Stimulated activated CD4-positive, alpha-beta T cell treated with anti-CD3 and anti-CD28 coated beads, Interleukin-15, amount 100 ng/mL, for 1 hour (primary cell): ENCODE measurements at places on chromosomes 5 and 9.

DNA sequence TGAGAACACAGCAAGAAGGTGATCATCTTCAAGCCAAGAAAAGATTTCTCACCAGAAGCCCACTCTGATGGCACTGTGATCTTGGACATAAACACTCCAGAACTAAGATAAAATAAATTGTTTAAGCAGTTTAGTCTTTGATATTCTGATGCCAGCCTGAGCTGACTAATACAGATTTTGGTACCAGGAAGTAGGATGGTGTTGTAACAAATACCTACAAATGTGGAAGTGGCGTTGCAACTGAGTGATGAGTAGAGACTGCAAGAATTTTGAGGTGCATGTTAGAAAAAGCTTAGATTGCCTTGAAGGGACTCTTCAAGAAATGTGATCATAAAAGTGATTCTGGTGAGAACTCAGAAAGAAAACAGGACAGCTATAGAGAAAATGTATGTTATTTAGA, 592.4 kb upstream of the DAB2 start:
- no peak for DNase-seq

- DNase-seq: no peak
Observed at GRCh38 chr9:14096258-14096922, 217.6 kb downstream of the NFIB start.

GRCh38 chr9:127075624-127076372, 46.6 kb downstream of the ANGPTL2 start:
- no peak for DNase-seq

DNA sequence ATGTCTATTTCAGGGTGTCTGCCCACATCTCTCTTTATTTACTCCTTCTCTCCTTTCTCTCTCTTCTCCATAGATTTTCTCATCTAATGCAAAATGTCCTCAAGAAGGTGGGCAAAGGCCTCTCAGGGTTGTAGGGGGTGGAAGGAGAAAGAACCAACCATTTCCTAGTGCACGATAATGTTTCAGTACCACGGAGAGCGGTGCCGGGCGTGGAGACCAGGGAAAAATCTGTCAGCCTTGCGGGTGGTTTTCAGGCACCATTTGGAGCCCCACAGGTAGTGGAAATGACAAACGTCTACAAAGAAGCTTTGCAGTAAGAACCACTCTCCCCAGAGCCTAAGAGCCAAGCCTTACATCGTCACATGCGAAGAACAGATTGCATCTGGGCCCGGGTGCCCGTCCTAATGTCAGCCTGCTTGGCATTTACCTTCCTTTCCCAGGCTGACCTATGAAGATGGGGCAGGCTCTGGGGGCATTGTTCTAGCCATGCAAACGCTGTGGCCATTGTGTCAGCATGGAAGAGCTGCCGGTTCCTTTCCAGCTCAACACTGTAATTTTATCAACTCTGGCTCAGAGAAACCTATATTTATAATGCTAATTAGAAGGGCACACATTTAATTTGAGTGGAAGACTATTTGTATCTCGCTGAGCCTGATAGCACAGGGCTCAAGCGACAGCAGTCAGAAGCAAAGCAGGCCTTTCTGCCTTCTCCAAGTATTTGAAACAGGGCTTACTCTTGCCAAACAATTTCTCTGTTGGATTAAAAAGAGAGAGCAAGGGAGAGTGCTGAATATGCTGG, 430.1 kb upstream of the WWC1 start:
- DNase-seq: no peak

DNA sequence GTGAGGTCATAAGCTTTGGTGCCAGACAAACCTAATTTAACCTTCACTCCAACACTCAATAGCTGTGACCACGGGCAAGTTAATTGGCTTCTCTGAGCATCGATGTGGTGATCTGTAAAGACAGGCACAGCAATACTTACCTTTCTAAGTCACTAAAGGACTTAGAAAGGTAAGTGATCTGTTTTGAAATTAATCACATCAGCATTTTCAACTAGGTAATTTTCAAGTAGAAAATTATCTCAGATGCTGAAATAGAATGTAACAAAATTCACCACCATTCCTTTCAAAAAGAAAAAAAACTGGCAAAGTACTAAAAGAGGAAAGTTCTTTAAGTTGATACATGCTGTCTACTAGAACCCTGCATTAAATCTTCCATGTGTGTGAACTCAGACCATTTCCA, 354.5 kb downstream of the ICE1 start:
- no peak for DNase-seq

DNA sequence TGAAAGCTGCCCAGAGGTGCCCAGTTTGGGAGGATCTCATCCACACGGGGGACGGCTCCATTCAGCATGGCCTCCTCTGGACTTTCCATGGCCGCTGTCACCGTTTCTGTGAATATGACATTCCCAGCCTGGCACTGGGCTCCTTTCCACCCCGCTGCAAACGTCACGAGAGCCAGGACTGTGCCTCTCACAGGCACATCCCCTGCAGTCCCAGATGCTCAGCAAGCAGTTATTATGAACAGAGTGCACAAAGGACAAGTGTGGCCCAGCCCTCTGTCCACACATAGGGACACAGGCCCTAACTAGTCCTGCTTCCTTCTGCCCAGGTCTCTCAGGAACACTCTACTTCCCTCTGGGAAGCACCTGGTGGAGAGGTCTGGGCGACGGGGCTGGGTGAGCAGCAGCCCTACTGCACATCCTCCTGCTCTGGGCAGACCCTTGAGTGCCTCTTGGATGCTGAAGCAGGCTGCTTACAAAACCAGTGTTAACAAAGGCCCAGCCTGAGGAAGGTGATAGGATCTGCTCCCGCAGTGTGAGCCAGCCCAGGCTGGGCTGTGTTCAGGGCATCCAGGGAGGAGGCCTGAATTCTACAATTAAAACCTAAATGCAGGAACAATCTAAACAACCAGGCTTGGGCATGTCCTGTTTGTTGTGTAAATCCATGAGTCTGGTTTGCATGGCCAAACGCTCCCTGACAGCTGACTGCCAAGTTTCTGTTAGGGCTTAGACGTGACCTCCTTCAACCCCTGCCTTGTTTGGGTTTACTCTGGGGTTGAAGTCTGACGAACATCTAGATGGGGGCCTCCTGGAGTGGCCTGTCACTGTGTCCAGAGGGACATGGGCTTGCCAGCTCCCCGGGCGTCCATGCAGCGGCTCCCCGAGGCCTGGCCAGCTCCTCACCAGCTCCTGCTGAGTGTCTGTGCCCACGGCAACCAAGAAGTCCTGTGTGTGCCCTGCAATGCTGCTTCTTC, 269.8 kb downstream of the GADD45G start:
- DNase-seq: no peak

GRCh38 chr9:22446950-22447617, 460 bp downstream of the DMRTA1 start:
- peak; percentile 28 for DNase-seq

DNA sequence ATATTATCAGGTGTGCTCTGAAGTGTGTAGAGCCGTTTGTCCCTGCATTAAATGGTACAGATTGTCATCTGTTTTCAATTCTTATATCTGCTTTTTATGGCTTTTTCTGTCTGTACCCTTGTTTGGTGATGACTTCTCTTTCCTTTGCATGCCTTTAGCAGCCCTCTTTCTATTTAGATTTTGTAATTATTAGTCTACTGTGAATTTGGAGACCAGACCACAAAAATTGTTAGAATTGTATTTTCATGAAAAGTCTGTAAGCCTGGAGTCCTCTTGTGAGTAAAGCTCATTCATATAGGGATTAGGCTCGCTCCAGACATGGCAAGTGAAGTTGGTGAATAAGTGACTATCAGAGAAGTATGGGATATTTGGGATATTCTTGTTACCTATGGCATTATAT, 41.7 kb downstream of the NFX1 start:
- no peak for DNase-seq

DNA sequence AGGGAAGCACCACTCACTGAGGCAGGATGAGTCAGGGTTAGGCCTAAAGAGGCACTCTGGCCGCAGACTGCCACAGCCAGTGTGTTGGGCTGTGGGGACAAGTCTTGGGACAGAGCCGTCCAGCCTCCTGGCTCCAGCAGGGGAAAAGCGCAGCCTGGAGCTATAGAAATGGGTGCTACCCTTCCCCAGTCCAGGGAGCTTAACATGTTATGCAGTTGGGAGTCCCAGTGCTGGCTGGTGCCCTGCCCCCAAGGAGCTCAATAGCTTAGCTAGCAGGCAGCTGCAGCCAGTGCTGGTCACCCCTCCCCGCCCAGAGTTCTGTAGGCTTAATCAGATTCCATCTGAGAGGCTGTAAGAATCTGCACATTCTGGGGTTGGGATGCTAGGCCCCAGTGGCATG, 399.6 kb upstream of the TUSC1 start:
- DNase-seq: no peak

- no peak for DNase-seq
Observed at GRCh38 chr5:143400541-143401226, 2.8 kb downstream of the NR3C1 start.

DNA sequence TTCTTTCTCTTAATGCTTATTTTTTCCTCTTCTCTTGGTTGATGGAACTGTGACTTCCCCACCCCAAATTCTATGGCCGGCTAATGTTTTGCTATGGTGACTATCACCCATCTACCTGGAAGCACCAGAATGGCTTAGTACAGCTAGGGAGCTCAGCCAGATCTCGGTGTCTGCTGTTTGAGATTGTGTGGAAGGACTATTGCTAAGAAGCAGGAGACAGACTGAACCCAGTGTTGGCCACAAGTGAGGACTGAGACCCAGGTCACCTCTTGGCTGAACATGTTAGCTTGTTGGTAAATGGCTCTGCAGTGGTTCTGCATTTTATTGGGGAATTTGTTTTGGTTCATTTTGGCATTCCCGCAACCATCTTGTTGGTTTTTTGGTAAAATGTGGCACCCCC, 2.7 kb downstream of the PRRC2B start:
- no peak for DNase-seq

- no peak for DNase-seq
Observed at GRCh38 chr5:76610196-76610595, 13.0 kb downstream of the F2RL2 start.

- no peak for DNase-seq
Observed at GRCh38 chr5:71864730-71865601, 145.9 kb downstream of the CARTPT start.
